AG09319 (cell line): ENCODE measurements at places on chromosomes 16 and 17.

DNA sequence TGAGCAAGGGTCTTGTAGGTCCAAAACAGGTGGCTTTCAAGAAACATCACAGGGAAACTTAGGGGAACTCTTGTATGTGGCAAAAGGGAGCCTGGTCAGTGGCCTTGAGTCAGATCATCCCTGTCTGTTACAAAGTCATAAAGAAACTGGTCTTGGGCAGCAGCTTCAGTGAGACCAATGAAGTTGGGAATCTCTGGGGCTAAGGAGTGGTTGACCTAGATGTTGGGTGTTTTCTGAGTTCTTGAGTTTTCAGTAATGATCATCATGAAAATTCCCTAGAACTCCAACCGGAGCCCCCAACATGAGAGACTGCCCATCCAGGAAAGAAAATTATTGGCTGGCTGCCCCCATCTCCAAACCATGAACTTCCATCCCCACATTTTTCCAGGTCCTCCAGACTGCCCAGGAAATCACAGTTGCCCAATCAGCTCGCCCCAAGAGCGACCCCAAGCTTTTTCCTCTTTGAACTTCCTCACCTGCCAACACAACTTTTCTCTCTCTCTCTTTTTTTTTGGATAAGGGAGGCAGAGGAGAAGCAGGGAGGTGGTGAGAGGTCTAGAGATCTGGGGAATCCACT is 3.9 kb downstream of the CCR7 start:
- DNase-seq, result no peak

DNA sequence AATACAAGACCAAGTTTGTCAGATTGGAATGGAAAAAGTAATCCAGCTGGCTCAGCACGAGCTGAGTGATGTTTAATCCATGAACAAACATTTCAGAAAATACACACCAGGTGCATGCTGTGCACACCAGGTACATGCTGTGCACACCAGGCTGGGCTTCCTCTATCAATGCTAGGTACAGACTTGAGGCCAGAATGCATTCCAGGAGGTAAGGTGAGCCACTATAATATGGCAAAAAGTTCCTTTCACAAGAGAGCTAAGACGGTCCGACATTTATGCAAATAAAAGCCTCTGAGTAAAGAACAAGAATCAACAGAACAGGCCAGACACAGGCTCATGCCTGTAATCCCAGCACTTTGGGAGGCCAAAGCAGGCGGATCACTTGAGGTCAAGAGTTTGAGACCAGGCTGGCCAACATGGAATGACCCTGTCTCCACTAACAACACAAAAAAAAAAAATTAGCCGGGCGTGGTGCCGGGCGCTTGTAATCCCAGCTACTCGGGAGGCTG is 128.2 kb downstream of the ZNF778 start:
- no peak for DNase-seq

GRCh38 chr16:74474416-74474815 is 53.1 kb upstream of the CLEC18B start:
- DNase-seq, result no peak

DNA sequence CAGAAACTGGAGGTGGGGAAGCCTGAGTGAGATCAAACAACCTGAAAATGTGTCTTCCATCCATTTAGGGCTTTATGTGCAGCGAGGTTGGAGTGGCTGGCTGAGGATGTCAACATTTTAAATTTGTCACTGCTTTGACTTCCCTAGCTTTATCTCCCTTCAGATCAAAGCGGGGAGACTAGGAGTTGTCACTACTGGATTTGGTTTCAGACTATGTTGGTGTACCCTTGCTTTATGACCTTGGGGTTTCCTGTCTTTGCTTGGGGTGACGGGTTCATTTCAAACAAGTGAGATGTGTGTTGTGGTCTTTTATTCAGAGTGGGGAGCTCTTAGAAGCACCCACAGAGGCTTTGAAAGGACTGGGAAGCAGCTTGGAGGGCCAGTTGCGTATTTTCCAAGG is 25.6 kb downstream of the MSI2 start:
- no peak for DNase-seq

- DNase-seq, result no peak
Observed at GRCh38 chr17:31296142-31296541, 897 bp downstream of the OMG start.

GRCh38 chr17:82754297-82755208 is 2.7 kb downstream of the TBCD start:
- DNase-seq, result no peak

DNA sequence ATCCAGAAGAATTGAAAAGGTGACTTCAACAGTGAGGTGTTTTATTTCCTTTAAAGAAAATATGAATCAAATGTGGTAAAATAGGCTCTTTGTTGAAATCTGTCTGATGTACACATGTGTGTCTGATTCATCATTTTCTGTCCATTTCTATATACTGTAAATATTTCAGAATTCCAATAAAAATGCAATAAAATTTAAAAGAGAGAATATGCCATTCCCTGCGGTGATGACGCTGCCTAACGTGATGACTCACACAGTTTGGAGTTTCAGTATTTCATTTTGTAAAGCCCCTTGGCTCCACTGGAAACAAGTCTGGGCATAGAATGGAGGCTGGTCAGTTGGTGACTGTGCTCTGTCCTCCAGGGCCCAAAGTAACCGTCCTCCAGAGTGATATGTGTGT is 482.5 kb upstream of the CDH5 start:
- DNase-seq, result no peak

DNA sequence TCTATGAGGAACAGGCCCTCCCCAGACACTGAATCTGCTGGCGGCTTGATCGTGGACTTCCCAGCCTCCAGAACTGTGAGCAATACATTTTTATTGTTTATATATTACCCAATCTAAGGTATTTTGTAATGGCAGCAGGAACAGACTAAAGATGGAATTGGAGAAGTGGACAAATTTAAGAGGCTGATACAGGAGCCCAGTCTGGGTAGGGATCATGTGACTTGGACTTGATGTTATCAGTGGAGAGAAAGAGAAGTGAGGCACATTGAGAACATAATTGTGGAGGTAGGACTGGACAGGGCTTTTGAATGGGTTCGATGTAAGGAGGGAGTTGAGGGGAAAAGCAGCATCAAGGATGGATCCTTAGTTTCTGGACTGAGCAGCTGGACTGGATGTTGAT is 93.8 kb downstream of the USP31 start:
- no peak for DNase-seq
